HT-29 (cell line): ENCODE measurements at places on chromosomes 2 and 18.

GRCh38 chr2:64652231-64653108 is 1.2 kb downstream of the SERTAD2 start:
- peak; percentile 70 for DNase-seq

DNA sequence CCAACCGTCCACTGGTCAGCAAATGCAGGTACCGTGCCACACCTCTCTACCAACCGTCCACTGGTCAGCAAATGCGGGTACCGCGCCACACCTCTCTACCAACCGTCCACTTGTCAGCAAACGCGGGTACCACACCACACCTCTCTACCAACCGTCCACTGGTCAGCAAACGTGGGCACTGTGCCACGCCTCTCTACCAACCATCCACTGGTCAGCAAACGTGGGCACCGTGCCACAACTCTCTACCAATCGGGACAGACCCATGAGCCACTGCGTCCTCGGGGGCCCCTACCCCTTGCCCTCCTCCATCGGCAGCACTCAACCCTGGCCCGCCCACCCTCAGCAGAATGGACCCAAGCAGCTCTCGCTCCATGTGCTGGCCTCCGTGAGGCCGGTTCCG is 226.4 kb upstream of the SALL3 start:
- DNase-seq, result no peak

- no peak for DNase-seq
Measured at GRCh38 chr2:63124218-63124617, 73.6 kb downstream of the OTX1 start.

GRCh38 chr2:170411660-170412059 is 233.7 kb downstream of the MYO3B start:
- no peak for DNase-seq

GRCh38 chr2:164782323-164782722 is 59.3 kb downstream of the COBLL1 start:
- no peak for DNase-seq

- DNase-seq, result peak; percentile 78
Measured at GRCh38 chr2:193428336-193428818, 1233.6 kb upstream of the TMEFF2 start.

- peak; percentile 50 for DNase-seq
Measured at GRCh38 chr18:22977847-22978701, 44.9 kb downstream of the RBBP8 start.

- no peak for DNase-seq
Measured at GRCh38 chr2:40315683-40316082, 136.2 kb downstream of the SLC8A1 start.

DNA sequence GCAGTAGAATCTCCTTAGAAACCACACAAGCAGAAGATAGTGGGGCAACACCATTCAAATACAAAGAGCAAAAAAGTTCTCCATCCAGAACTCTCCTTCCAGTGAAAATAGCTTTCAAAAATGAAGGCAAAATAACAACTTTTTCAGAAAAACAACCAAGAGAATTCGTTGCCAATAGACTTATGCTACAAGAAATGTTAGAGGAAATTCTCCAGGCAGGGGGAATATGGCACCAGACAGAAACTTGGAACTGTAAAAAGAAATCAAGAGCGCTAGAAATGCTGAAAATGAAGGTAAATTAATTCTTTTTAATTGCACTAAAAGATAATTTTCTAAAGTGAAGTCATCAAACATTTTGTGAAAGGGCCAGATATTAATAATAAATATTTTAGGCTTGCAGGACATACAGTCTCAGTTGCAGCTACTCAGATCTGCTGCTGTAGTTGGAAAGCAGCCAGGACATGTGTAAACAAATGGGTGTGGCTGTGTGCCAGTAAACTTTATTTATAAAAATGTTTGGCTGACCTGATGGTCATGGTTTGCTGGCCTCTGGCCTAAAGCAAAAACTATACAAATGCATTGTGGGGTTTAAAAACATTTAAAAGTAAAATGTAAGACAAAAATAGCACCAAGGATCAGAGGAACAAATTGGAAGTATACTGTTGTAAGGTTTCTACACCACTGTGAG is 73.7 kb upstream of the TGFA start:
- DNase-seq, result peak; percentile 61

- no peak for DNase-seq
Measured at GRCh38 chr2:237189799-237190198, 104.1 kb downstream of the COPS8 start.

- DNase-seq, result no peak
Measured at GRCh38 chr2:175730050-175730449, 272.0 kb downstream of the LNPK start.

- DNase-seq, result no peak
Measured at GRCh38 chr2:127096718-127097470, 10.1 kb downstream of the BIN1 start.

DNA sequence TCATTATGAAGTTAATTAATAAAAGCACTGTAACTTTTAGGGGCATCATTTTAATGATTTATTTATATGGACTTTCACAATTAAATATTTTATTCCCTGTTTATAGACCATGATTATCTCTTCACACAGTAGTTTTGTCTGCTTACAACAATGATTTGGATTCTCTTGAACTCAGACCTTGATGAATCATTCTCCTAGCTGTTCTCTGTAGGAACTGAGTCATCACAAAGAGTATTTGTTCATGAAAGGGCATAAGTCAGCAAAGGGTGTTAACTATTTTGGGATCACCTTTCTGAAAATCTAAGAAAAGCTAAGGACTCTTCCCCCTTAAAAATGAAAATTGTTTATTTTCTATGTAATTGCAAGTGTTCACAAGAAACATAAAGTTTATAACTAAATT is 461.1 kb upstream of the UBE2E3 start:
- no peak for DNase-seq

DNA sequence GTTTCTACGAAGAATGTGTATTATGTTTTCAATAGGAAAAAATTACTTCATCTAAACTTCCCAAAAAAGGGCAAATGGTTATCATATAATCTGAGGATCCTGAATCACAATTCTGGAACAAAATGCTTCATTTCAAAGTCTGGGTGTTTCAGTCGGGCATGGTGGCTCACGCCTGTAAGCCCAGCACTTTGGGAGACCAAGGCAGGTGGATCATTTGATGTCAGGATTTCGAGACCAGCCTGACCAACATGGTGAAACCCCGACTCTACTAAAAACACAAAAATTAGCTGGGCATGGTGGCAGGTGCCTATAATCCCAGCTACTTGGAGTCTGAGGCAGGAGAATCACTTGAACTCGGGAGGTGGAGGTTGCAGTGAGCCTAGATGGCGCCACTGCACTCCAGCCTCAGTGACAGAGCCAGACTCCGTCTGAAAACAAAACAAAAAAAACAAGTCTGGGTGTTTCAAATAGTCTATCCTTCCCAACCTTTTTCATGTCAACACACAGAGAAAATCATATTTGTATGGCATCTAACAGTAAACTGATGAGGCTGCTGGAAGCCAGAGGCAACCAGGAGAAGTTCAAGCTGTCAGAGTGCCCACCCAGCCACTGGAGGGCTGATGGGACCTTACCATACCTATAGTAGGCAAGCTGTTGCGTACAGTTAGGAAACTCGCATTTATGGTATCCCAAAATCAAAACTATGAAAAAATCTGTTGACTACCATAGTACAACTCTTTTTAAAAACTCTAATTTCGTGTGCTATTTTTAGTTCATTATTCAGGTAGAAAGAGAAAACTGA is 14.6 kb downstream of the NBAS start:
- no peak for DNase-seq

- DNase-seq, result no peak
Measured at GRCh38 chr2:181750305-181750704, 70.0 kb upstream of the NEUROD1 start.

- DNase-seq, result no peak
Measured at GRCh38 chr2:181047829-181048228, 67.4 kb downstream of the UBE2E3 start.

DNA sequence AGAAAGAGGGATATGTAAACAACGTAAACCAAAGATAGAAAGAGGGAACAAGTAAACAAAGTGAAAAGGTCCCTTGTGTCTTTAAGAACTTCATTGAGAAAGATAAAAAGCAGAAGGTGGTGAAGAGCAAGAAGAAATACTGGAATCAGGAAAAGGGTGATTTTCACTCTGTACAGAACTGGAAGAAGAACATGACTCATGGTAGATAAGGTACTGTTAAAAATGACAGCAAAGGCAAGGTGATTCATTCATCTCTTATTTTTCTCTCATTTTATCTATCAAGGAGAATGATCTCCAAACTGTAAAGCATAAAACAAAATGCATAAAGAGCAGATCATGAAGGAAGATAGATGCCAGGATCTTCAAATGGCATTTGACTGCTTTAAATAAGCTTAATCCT is 724.6 kb upstream of the CELF4 start:
- no peak for DNase-seq

DNA sequence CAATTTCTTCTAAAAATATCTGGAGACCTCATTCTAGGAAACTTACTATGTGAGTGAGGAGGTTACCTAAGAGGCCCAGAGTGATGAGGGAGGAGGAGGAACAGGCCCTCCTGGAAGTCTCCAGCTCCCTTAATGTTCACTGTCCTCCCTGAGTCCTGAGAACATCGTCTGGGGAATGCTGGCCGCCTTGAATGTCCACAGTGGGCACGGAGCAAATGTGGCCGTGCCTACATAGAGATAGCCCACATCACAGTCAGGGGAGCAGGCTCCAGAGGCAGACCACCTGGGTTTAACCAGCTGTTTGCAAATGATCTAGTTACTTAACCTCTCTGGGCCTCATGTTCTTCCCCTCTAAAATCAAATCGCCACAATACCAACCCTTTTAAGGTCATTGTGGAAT is 83.0 kb upstream of the LPIN2 start:
- no peak for DNase-seq

DNA sequence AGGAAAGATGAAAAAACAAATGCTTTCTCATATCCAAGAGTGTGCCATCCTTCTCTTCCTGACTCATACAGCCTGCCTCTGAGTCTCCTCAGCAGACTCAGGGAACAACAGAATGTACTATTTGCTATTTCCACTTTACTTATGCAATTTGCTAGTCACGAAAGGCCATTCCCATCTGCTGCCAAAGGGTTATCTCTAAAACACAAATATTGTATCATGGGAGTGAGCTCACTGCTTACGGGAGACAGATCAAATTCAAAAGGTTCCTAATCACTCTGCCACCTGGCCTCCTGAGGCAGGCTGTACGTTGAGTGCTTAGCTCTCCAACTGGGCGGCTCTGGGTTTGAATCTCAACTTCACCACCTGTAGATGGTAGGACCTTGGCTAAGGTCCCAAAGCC is 92.0 kb downstream of the GAREM1 start:
- DNase-seq, result no peak

GRCh38 chr2:31236433-31237205 is 2.7 kb downstream of the EHD3 start:
- DNase-seq, result no peak

- DNase-seq, result no peak
Measured at GRCh38 chr2:147826278-147827087, 18.3 kb upstream of the ACVR2A start.

- peak; percentile 73 for DNase-seq
Measured at GRCh38 chr2:28390746-28391563, 1.7 kb upstream of the FOSL2 start.

DNA sequence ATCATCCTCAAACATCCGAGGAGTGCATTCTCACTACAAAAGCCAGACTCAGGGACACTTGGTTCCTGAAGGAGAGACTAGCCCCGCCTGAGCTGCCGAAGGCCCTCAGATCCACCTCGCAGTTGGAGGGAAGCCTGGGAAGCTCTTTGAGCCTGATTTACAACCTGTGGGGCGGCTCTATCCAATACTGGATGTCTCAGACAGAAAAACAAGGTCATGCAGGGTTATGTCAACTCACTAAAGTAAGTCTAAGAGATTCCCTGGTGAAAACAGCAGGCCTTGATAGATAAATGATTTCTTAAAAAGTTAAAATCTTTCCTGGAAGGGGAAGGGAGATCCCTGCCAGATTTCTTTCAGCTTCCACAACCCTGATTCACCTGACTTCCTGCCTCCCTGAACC is 284.3 kb downstream of the CYP26B1 start:
- no peak for DNase-seq

- no peak for DNase-seq
Measured at GRCh38 chr2:32277363-32277673, 386 bp upstream of the YIPF4 start.

GRCh38 chr2:204205538-204205937 is 269.0 kb downstream of the ICOS start:
- DNase-seq, result no peak

- DNase-seq, result no peak
Measured at GRCh38 chr2:71605173-71605641, 151.8 kb downstream of the DYSF start.

DNA sequence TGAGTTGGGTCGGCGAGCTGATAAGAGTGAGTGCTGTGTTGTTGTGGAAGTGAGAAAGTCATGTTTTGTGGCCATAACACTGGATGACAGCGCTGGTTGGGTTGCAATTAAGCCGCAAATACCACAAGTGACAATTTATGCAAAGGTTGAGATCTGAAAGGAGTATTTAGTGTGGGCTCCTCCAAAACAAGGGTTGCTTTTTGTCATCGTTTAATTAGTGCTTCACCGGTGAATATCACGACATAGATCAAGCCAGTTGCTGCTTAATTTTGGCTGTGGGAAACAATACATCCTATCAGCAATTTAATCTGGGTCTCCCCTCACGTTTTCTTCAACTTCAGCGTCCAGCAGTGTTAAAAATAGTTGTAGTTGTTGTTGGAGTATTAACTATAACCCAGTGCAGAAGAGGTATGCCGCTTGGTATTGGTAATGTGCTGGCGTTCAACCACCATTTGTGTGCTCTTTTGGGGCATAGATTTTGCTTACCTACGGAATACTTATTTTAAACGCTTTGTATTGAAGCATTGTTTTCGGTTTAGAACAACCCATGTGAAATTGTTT is 662 bp downstream of the ACVR2A start:
- peak; percentile 45 for DNase-seq

DNA sequence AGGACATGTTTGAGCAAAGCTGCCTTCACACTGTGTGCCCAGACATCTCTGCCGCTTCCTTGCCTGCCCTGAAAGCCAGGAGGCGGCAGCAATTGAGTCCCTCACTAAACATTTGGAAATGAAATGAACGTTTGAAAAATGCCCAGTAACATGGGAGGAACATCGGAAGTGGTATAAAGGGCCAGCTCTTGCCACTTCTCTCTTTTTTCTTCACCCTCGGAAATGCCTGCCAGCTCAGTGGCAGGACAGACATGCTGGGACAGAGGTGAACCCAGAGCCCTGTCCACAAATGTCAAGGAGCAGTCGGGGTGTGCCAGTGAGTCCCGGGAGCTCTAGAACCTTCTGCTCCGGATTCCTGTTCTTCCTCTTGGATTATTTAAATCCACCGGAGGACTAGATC is 46.1 kb downstream of the TPGS2 start:
- DNase-seq, result no peak

DNA sequence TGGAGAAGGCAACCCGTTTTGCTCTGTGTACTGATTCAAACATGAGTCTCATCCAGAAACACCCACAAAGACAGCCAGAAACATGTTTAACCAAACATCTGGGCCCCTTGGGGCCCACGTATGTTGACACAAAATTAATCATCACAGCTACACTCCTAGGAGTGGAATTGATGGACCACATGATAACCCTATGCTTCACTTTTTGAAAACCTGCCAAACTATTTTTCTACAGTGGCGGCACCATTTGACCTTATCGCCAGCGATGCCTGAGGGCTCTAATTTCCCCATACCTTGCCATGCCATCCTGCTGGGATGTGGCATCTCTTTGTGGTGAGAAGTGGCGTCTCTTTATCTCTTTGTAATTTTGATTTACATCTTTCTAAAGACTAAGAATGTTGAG is 38.5 kb downstream of the PSMG2 start:
- DNase-seq, result peak; percentile 72
